Chondrocyte (in vitro differentiated cells): ENCODE measurements at places on chromosomes 6 and 20.

DNA sequence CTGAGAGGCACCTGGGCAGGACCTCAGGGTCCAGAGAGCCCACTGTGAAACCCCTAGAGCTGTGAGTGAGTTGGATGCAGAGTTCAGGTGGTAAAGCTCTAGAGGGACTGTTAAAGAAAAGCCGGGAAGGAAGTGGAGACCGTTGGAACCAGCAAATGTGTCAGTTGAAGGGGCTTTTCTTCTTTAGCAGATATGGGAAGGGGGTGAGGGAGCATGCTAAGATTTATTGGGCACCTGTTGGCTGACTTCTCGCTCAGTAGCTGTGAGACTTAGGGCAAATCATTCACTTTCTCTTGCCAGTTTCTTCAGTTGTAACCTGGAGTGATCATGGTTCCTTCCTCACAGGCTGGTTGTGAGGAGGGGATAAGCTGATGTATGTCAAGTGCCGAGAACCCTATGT, 287.7 kb downstream of the DHX35 start:
- DNase-seq: no peak

GRCh38 chr6:6046716-6047115, 40.0 kb upstream of the NRN1 start:
- DNase-seq: no peak

- DNase-seq: no peak
Measured at GRCh38 chr6:9412951-9413559, 977.7 kb upstream of the SLC35B3 start.

DNA sequence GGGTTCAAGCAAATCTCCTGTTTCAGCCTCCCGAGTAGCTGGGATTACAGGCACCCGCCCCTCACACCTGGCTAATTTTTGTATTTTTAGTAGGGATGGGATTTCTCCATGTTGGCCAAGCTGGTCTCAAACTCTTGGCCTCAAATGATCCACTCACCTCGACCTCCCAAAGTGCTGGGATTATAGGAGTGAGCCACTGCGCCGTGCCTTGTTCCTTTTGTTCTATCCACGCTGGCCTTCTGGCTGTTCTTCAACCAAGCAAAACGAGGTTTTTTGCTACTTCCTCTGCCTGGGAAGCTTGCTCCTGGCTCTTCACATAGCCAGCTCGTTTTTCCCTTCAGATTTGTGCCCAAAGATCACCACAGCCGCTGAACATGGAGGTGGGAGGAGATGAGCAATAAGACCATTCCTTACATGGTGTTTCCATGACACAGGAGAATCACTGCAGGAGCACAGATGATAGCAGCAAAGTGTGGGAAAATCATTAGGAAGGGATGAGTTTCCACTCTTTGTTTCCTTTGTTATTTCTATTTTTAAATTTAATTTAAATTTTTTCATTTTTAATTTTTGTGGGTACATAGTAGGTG, 201.0 kb upstream of the ZNF217 start:
- DNase-seq: no peak
